ENCODE measurements at places on chromosomes 7 and 10.

DNA sequence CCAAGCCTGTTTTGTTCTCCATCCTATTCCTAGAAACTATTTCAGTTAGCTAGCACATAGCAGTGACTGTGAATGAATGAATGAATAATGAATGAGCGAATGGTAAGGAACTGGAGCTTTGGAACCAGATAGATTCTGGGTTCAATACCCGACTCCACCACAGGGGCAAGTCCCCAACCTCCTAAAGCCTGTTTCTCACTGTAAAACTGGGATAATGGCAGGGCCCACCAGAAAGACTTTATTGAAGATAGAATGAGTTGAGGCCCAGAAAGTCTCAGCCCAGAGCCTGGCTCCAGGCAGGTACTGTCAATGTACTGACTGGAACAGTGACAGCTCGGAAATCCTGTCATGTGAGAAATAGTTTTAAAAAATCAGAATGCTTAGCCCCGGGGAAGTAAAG lies 1.1 kb upstream of the CDH23 start:
- no peak for DNase-seq

GRCh38 chr7:94374721-94375566 lies 19.8 kb upstream of the COL1A2 start:
- DNase-seq = no peak

- no peak for DNase-seq
Measured at GRCh38 chr7:7384228-7384627, 151.4 kb downstream of the COL28A1 start.

DNA sequence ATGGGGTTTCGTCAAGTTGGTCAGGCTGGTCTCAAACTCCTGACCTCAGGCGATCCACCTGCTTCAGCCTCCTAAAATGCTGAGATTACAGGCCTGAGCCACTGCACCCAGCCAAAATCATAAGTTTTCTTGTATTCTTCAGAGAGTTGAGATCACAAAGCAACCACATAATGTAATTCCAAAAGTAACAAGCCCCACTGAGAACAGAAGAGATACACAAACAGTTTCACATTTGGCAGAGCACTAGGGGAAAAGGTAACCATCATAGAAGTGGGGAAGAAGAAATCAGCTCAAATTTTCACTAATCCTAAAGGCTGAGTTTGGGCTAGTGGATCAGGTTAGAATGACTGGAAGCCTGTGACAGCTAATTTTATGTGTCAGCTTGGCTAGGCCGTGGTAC lies 5.4 kb upstream of the CEP41 start:
- no peak for DNase-seq

GRCh38 chr7:20959281-20959680 lies 172.6 kb upstream of the SP8 start:
- DNase-seq = no peak

- DNase-seq = no peak
Measured at GRCh38 chr7:138169441-138169851, 93.2 kb downstream of the AKR1D1 start.
